ENCODE measurements at places on chromosomes 2 and 18.

DNA sequence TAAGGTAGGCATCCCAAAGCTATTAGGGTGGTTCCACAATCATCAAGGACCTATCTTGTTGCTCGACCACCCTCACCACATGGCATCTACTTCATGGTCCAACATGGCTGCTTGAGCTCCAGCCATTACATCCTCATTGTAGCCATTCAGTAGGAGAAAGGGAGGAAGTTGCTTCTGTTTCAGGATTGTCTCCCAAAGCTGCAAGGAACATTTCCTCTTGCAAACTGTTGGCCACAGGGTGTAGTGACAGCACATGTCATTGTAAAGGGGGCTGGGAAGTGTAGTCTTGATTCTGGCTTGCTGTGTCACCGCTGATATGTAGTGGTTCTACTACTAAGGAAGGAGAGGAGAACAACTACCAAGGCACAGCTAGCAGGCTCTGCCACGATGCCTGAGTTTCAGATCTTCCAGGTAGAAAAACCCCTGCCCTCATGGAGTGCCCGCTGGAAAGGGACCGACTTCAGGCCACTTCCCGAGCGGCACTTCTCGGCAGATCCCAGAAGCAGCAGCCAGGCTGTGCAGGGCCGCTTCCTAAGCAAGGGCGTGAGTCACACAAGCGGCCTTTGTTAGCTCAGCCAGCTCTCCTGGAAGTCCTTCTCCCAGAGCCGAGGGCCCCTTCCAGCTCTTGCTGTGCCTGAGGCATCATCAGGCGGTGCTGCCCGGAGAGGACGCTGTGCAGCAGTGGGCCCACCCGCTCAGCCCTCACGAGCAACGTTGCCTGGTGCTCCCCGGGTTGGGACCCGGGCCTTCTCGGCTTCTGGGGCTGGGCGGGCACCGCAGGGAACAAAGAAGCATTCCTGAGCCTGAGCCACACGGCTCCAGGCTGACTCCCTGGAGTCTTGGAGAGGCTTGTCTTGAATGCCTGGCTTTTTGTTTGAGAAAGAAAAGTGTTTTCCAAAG is 58.2 kb downstream of the HS6ST1 start:
- DNase-seq = no peak

DNA sequence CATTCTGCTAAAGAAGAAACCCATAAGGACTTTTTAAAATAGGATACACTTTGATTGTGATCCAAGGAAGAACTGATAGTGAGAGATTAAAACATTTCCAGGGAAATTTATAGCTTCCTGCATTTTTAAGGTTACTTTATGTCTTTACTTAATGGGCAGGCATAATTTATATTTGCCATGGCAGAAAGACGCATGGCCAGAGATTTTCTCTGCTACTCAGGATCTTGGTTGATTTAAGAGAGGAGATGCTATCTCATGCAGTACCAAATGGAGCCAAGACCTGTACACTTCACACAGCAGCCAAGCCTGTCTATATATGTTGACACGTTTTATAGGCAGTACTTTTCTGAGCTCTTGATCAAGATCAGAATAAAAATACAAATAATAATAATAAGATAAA is 60.9 kb upstream of the NT5C1B start:
- DNase-seq = no peak

GRCh38 chr18:3597409-3598357 is 147.7 kb downstream of the TGIF1 start:
- DNase-seq = no peak

DNA sequence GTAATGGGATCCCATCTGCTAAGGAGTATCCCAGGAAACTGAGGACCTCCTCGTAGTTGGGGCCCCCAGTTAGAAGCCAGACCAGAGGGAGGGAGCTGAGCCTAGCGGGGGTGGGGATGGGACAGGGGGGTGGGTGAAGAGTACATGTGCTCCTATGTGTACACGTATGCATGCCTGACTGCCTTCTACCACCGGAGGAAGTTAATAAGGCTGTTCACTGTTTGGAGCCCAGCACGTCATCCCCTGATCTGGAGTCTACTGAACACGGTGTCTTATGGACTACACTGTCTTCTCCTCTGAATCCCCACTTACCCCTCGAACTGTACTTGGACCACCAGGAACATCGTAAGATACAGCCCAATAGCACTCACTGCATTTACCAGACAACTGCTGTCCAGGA is 68.5 kb downstream of the SFXN5 start:
- no peak for DNase-seq

- DNase-seq = no peak
Observed at GRCh38 chr2:213229814-213230213, 54.5 kb upstream of the SPAG16 start.

- no peak for DNase-seq
Observed at GRCh38 chr2:176174824-176175708, 13.4 kb upstream of the HOXD1 start.

- no peak for DNase-seq
Observed at GRCh38 chr2:8525236-8525581, 156.6 kb upstream of the ID2 start.

DNA sequence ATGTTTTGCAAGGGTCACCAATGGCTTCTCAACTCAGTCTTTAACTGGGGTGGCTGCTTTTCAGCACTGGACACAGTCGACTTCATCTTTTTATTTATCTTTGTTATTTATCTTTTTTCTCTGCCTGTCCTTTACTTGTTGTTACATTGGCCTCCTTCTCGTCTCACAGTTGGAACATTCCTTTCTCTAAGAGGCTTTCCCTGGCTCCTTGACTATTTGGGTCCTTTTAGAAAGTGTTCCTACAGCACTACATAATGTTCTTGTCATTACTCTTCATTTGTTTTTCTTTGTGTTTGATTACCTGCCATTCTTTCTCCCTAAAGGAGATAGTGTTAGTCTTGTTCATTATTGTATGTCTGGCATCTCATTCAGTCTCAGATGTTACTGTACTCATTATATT is 122.0 kb downstream of the KIAA1328 start:
- no peak for DNase-seq

DNA sequence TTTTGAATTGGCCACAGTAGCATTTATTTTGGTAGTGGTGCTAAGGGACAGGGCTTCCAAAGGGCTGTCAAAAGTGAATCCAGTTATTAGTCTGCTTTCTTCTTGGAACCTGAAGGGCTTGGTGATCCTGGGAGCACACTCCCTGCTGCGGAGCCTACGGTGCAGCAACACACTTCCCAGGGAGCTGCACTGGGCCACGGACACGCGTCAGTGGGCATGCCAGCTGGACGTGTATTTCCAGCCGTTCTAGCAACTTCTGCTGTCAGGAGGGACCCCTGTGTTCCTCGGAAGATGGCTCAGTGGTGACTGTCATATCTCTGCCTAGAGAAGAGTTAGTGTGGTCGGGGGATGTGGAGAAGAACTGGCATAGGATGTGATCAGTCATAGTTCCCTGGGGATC is 204.6 kb downstream of the SOCS6 start:
- no peak for DNase-seq

GRCh38 chr2:108460345-108461037 is 11.5 kb downstream of the GCC2 start:
- DNase-seq = no peak

- DNase-seq = no peak
Observed at GRCh38 chr18:51666763-51667191, 469.3 kb upstream of the MEX3C start.

GRCh38 chr2:21415234-21415633 is 291.5 kb downstream of the TDRD15 start:
- DNase-seq = no peak

GRCh38 chr2:2188941-2189340 is 142.1 kb downstream of the MYT1L start:
- no peak for DNase-seq

- DNase-seq = no peak
Observed at GRCh38 chr2:15944325-15945017, 4.1 kb downstream of the MYCN start.

- DNase-seq = no peak
Observed at GRCh38 chr18:10094154-10094553, 180.3 kb downstream of the VAPA start.

GRCh38 chr2:166448106-166448505 is 45.9 kb downstream of the SCN7A start:
- no peak for DNase-seq

Measured in stimulated activated CD8-positive, alpha-beta memory T cell treated with anti-CD3 and anti-CD28 coated beads, Interleukin-12 subunit alpha, Interleukin-12 subunit beta, amount 100 ng/mL, for 1 hour (primary cell).